ENCODE measurements at places on chromosomes 12 and 14.

DNA sequence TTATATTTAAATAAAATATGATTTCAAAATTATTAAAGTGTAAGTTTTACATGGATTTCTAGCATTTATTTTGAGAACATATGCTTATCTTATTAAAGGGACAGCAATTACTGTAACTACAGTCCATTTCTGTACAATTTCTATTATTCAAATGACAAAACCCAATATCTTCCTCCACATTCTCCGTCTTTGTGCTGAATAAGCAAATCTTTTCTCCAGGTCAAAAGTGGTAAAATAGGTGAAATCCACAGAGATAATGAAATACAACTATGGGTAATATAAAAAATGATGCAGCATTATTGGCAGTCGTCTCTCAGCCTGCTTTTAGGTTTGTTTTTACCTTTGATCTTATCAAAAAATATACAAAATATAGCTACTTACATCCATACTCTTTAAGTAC, 79.4 kb upstream of the OTX2 start:
- DNase-seq, result no peak

- no peak for DNase-seq
Observed at GRCh38 chr12:23621900-23622299, 327.6 kb downstream of the SOX5 start.

- DNase-seq, result no peak
Observed at GRCh38 chr12:3775385-3776035, 22.6 kb upstream of the CRACR2A start.

DNA sequence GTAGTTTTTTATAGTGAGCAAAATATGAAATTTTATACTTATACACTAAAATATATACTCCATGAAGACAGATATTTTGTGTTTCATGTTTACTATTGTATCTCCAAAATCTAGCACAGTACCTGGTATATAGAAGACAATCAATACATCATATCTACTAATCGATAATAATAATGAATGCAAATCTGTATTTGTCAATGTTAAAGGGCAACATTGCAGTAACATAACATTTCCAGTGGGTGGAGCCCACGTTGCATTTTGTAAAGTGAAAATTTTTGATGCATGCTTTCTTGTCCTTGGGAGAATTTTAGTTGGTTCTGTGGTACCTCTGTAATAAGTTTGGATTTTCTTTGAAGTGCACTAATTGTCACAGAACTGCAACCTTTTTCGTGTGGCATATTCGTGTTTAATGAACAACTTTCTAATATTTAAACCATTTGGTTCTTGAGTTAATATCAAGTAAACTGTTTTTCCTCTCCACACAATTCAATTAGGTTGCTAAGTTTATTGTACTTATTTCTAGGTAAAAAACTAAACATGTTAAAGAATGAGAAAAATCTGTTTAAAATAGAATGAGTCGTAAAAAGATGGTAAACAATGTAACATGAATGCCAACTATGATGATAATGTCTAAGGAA, 47.4 kb downstream of the AVPR1A start:
- no peak for DNase-seq

DNA sequence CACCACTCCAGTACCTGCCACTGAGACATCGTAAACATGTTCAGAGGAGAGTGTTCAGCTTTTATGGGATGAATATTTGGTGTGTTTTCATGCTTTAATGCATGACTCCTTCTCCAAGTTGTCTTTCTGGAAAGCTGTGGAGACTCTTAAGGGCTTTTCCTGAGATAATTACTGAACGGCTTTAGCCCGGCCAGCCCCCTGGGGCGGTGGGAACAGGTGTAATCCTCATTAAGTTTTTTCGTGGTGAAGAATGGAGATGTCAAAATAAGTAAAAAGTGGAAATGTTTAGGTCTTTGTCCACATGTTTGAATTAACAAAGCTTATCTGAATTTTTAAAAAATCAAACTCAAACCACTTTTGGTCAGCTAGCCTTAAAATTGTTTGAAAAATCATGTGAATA, 1.5 kb downstream of the SYNE2 start:
- no peak for DNase-seq

DNA sequence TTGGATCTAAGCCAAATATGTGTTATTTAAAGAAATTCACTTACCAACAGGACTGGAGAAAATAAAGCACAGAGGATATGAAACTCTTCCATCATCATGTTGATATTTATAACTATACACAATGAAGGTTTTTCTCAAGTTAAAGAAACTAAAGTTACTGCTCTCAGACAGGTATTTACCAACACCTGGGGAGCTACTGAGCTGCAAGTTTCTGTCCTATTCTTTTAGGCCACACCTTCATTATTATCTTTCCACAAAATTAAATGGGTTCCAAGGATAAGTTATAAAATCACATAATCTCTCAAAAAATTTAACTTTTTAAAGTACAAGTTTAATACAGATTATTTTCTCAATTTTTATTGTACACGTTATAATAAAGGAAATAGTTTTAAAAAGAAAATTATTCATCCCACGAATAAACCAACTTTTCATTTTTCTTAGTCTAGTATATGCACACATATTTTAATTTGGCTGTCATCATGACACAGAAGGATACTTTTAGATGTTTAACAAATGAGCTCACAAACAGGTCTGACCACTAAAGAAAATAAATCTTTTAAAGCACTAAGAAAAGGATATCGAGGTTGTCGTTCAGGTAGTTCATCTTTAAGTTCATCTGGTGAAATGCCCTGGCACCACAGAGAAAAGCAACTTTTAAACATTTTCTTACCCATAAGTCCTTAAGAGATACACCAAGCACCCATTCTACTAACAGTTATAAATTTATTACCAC, 7.8 kb downstream of the GMFB start:
- no peak for DNase-seq

DNA sequence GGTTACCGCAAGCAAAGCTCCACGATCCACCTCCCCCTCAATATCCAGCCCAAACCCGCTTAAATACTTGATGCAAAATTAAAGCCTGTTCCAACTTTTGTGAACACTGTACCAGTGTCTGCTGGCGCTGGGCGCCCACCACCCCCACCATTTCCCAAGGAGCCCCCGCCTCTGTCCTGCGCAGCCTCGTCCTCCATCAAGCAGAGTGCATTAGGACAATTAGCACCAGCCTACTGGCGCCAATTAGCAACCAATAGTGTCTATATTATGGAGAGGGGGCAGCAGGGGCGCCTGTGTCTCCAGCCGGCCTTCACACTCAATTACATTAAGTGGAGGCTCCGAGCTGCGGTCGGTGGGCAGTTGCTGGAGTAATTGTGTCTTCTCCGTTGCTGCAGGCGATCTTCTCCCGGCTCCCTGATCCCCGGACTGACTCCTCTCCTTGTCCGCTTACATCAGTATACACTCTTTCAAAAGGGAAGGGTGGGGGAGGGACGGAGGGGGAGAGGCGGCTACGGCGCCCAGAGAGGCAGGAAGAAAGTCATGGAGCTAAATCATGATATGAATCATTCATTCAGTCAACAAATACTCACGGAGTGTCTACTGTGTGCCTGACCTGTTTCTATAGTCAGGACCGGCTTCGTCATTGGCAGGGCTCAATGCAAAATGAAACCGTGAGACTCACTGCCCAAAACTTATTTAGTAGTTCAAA, 707.3 kb downstream of the MED13L start:
- no peak for DNase-seq

- no peak for DNase-seq
Observed at GRCh38 chr14:31927348-31927832, 149.7 kb upstream of the ARHGAP5 start.

- no peak for DNase-seq
Observed at GRCh38 chr12:21891751-21892217, 49.4 kb downstream of the ABCC9 start.

GRCh38 chr14:36996133-36996856, 176.1 kb downstream of the SLC25A21 start:
- DNase-seq, result no peak

DNA sequence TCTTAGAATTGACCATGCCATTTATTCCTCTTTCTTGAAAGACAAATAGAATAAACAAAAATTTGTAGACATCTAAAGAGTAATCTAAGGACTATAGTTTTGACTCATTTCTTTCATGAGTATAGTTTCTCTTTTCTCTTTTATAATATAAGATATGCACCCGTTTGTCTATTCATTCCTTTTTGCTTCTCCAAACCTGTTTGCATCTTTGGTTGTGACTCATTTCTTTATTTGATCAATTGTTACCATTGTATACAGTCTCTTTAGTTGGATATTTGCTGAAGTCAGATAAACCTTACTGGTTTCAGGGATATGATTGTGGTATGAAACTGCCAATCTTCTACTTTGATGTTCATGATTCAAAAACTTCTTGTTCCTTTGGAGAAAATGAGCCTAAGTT, 268.7 kb downstream of the FBXL14 start:
- no peak for DNase-seq

- DNase-seq, result no peak
Observed at GRCh38 chr12:56631790-56632700, 1.9 kb upstream of the BAZ2A start.

DNA sequence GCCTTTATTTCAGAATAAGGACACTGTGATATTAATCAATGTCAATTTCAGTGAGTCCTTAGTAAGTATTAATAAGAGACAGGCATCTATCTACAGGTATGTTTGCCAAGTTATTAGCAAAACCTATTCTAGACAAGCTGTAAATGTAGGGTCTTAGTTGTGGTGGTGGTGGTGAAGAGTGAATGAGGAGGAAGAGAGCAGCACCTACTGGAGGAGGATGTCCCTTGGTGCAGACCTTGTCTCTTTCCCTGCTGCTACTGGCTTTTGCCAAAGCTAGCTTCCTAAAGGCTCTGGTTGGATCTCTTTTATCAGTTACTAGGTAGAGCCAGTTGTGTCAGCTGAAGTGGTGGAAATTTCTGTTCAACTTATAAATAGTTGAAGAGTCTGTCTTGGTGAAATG, 304.8 kb upstream of the ATP2B1 start:
- DNase-seq, result no peak

Measured in activated CD4-positive, alpha-beta T cell treated with anti-CD3 and anti-CD28 coated beads, Interleukin-2, amount 50 U/mL, for 24 hours (primary cell).